NCI-H524 (cell line): ENCODE measurements at places on chromosomes 12 and 14.

DNA sequence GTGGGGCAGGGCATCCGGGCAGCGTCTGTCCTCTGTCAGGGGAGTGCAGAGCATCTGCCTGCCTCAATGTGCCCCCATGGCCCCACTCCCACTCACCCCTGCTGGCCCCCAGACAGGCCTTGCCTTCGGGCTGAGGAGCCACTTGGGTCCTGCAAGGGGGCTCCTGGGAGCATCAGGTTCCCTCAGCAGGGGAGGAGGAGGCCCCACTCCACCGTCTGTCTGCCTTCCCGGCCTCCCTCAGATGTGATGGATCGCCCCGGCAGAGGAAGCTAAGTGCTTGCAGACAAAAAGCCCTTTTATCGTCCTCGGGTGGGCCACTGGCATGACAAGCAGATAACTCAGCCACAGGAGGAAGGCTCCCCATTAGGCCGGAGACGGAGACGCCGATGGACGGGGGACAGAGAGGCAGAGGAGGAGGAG, 35.1 kb downstream of the NCOR2 start:
- peak; percentile 82 for DNase-seq

DNA sequence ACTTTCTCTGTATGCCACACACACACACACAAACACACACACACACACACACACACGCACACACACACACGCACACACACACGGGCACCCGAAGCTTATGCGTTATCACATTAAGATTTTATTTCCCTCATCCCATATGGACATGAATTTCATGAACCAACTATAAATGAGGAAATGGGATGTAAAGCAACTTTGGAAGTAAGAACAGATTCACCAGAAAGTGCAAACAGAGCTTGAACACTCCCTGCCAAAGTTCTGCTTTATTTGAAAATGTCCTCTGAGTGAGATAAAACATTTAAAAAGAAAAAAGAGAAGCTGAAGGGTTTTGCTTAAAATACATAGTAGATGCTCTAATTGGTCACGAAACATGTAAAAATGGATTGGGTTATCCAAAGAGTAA, 90.4 kb upstream of the OTX2 start:
- DNase-seq, result no peak

GRCh38 chr14:34665785-34666435, 36.0 kb upstream of the SNX6 start:
- no peak for DNase-seq

GRCh38 chr14:23938823-23939222, 14.7 kb upstream of the DHRS4 start:
- no peak for DNase-seq

DNA sequence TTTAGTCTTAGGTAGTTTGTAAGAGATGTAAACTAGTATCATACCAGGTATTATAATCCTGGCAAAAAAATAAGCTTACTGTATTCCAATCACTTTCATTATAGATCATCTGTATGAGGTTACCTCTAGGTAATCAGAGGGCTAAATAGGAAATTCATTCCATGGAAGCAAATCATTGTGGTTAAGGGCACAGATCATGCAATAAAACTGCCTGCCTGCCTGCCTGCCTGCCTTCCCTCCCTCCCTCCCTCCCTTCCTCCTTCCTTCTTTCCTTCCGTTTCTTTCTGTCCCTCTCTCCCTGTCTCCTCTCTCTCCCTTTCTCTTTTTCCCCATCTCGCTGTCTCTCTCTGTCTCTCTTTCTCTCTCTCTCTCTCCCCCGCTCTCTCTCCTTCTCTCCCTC, 3.2 kb upstream of the CLEC9A start:
- DNase-seq, result no peak

GRCh38 chr12:73935817-73936216, 601.8 kb upstream of the ATXN7L3B start:
- DNase-seq, result peak; percentile 57
